Tibial nerve (tissue), 4 donors: ENCODE measurements at places on chromosomes 13 and 19. TPM values are rescaled to one million over a fixed set of nuclear protein-coding genes. Genes with fewer than 3 reads are reported as not detected.
A peak's percentile ranks its signal among the peaks of the same experiment; 100 is the strongest.

The KIRREL2 gene
- total RNA-seq: 0.44 TPM

- H3K27me3 ChIP-seq: no peaks in the 10 kb centered on the region
- no peaks in the 10 kb centered on the region for H3K4me1 ChIP-seq
- no peak for DNase-seq
- no peaks in the 10 kb centered on the region for H3K36me3 ChIP-seq
These were observed 480.4 kb upstream of the SGCG start for GRCh38 chr13:22700246-22700887.

DNA sequence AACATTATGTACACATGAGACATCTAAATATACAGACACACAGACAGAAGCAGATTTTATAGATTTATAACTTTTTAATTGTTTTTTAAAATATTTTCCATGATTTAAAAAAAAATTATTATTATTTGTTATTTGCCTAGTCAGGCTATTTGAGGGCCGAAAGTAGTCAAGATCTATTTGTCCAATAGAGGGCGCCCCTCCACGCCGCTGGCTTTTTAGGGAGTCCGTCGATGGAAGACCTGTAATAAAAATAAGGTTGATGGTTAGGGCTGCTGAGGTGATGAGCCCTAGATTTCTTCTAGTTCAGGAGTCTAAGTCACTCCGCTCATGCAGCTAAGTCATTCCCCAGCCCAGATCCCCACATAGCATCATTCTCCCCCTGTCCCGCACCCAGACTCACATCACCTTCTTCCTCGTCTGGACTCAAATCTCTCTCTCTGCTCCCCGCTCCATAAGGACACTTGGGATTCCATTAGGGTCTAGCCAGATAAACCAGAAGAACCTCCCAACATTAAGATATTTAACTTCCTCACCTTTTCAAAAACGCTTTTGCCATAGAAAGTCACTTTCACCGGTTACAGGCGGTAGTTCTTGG, 33.9 kb upstream of the CEACAM21 start:
- peak; percentile 67 for DNase-seq
- H3K27me3 ChIP-seq: no peaks in the 10 kb centered on the region
- no peak overlapping the region for H3K27ac ChIP-seq
- no peaks in the 10 kb centered on the region for H3K36me3 ChIP-seq

- H3K36me3 ChIP-seq: no peaks in the 10 kb centered on the region
- no peak for DNase-seq
- no peaks in the 10 kb centered on the region for H3K27me3 ChIP-seq
- no peaks in the 10 kb centered on the region for H3K4me1 ChIP-seq
- no peak overlapping the region for H3K27ac ChIP-seq
- no peak overlapping the region for H3K4me3 ChIP-seq
These were observed 419.4 kb upstream of the MIR17HG start for GRCh38 chr13:90928109-90928508.

DNA sequence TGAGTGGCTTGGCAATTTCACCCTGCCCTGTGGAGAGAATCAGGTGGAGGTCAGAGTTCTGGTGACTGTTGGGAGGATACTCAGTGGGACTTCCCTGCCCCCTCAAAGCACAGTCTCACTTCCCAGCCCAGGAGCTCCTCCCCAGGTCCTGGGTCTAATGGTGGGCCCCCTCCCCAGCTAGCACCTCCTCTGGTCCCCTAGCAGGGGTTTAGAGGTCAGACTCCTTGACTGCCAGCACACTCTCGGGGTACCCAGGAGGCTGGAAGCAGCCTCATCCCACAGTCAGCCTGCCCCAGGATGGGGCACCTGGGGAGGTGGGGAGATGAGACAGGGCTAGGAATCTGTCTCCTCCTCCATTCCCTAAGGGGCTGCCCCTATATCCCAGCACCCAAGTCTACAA, 65.2 kb downstream of the COLGALT1 start:
- H3K27ac ChIP-seq: no peak overlapping the region
- H3K4me1 ChIP-seq: no peaks in the 10 kb centered on the region
- no peaks in the 10 kb centered on the region for H3K36me3 ChIP-seq
- DNase-seq: no peak

DNA sequence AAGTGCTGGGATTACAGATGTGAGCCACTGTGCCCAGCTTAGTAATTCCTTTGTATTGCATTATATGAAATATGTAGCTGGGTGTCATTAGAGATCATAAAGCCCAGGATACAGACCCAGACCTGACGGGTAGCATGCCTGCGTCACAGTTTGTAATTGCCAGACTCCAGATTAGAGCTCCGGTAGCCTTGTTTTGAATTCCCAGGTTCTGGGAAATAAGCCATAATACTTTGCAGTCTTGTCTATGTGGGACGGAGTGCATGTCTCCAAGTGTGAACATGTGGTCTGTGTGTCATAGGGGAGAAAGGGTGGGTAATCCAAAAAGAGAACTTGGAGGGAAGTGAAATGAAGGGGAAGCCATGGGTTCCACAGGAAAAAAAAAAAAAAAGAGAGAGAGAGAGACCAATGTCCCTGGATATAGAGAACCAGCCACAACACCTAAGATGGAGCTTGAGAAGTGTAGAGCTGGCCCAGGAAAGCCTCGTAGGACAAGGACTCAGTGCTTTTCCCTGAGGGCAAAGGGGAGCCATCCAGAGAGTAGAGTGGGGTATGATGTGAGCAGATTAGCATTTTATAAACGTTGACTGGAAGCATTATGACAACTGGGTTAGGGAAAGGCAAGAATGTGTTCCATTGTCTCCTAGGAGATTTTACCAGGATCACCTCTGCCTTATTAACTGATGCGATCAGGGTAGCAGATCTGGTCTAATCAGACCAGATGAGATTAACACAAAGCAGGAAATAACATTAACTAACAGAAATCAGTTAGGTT, 2.6 kb downstream of the ZSCAN4 start:
- H3K4me3 ChIP-seq: no peak overlapping the region
- H3K36me3 ChIP-seq: no peaks in the 10 kb centered on the region
- no peaks in the 10 kb centered on the region for H3K4me1 ChIP-seq
- DNase-seq: no peak
- no peak overlapping the region for H3K27ac ChIP-seq
